Activated effector memory CD4-positive, alpha-beta T cell treated with anti-CD3 and anti-CD28 coated beads, Interleukin-2, amount 50 U/mL, for 16 hours (primary cell): ENCODE measurements at places on chromosomes 1 and 21.

GRCh38 chr1:71014178-71014579 is 33.4 kb downstream of the PTGER3 start:
- no peak for DNase-seq

- no peak for DNase-seq
These were observed 2.4 kb downstream of the CAPN9 start for GRCh38 chr1:230749635-230750034.

DNA sequence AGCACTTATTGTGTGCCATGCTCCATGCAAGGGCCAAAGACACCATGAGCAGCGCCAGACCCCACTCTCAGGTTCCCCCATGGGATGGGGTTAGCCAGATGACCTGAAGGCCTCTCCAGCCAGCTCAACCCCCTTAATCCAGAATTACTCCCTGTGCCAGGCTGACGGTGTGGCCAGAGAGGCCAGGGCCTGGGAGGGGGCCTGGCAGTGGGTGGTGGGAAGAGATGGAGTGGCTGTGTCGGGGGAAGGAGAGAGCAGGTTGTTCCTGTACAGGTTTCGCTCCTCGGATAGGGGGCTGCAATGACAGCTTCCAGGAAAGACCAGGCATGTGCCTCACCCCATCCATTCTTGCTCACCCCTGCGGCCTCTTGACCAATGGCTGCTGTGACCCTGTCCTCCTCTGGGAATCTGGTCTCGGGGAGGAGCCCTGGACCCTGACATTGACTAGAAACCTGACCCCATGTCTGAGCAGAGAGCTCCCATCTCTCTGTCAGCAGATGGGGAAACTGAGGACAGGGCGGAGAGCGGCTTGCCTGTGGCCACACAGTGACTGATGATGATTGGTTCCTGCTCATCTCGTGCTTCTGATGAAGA is 345.3 kb downstream of the MATN1 start:
- DNase-seq: no peak

DNA sequence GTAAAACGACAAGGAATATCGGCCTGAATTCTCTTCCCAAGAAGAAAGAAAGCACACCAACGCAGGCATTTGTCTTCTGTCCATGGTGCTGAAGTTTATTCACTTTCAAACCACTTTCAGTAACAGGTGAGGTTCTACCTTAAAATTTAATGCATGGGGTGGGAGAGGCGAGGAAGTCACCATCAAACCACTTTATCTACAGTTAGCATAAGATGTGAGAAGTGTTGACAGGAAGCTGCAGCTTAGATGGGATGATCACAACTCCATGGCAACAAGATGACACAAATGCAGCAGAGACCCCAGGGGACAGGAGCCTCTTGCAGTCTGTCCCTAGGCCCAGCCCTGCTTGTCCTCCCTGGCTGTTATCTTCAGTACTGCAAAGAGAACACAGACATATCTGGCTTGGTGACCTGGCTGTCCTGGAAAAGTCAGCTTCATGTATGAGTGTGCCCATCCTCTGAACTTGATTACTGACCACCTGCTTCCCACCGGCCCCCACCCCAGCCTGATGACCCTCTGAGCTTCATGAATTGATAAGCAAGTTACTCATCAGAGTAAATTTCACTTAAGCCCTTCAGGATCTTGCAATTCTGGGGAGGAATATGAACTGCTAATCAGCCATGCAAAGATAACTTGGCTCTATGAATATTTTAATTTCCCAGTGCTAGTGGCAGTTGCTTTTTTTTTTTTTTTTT is 1.8 kb downstream of the NPPA start:
- no peak for DNase-seq

GRCh38 chr1:162070094-162070748 is 730 bp downstream of the NOS1AP start:
- peak; percentile 65 for DNase-seq

GRCh38 chr1:39898648-39899603 is 2.8 kb downstream of the MYCL start:
- DNase-seq: no peak
